ENCODE measurements at places on chromosomes 7 and 10.

GRCh38 chr10:14758994-14759664 is 15.6 kb downstream of the FAM107B start:
- DNase-seq = no peak

- no peak for DNase-seq
Measured at GRCh38 chr7:151679071-151679708, 159.5 kb upstream of the RHEB start.

DNA sequence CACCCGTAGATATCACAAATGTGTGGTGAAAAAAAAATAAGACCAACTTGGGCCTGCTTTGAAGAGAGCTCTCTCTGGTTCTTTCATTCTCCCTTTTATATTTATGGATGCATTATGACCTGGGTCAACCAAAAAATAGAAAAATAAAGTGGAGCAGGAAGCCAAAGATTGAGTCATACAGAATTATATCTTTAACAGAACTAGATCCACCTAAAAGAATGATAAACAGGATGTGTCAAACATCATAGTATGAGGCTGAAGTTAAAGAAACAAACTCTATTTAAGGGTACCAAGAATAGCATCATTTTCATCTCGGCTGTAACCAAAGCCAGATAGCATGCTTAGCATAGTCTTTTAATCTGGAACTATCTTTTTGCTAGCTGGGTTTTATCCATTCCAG is 28.8 kb upstream of the NMT2 start:
- DNase-seq = no peak

- DNase-seq = no peak
Measured at GRCh38 chr10:95221124-95221523, 27.1 kb downstream of the ACSM6 start.

DNA sequence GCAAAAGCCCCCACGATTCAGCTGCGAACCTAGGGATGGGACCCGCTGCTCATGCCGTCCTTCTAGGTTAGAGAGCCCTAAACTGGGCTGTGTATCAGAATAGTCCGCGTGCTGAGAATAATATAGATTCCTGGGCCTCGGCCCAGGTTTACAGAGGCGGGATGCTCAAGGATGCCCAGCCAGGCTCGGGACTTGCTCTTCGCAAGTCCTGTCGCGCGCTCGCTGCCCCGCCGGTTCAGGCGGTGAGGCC is 266 bp upstream of the STMP1 start:
- DNase-seq = no peak

DNA sequence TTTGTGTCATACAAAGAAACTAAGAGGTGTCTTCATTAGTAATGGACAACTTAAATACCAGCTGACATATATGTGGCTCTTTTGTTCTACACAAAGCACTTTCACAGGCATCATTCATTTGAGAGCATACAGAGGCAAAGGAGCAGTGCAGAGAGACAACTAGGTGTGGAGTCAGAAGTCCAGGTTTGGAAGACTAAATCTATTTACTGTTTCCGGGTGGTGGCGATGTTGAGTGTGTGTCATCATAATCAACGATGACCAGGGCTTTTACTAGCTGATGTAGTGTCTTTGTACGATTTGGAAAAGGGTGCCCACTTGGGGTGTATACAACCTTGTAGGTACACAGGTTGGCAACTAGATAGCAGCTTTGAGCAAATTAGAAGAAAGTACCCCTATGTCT is 195.5 kb upstream of the CCDC6 start:
- DNase-seq = no peak

DNA sequence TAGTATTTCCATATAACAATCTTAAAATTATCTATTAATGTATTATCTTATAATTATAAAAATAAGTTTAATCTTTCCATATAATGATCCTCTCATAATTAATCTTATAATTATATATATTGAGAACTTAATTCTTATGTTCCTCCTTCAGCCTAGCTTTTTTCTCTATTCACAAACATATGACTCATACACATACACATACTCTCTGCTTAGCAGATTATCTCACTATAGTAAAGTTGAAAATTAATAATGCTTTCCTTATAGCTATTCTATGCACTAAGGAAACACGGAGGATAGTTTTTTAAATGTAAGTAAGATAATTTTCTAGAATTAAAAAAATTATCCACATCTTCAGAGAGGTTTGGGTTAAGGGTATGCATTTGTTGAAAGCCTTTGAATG is 47.7 kb upstream of the ITGB8 start:
- no peak for DNase-seq

DNA sequence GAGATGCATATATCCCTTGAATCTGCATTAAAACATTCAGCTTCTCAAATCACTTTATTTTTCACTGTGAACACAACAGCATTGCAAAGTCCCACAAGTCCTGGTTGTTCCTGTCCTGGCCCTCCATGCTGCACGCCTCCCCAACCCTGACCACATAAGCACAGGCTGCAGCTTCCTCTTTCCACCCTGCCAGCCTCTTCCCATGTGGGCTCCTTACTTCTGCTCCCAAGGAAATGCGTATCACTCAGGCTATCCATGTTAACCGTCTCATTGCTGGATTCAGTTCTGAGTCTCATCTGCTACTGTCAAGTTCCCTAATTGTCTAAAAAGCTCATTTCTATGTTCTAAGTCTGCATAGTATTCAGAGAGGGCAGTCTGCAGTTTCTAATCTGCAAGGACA is 89.7 kb upstream of the ZPBP start:
- no peak for DNase-seq

- DNase-seq = no peak
Measured at GRCh38 chr7:104096683-104097082, 107.2 kb upstream of the RELN start.

GRCh38 chr10:34667177-34667576 is 147.9 kb downstream of the PARD3 start:
- no peak for DNase-seq

DNA sequence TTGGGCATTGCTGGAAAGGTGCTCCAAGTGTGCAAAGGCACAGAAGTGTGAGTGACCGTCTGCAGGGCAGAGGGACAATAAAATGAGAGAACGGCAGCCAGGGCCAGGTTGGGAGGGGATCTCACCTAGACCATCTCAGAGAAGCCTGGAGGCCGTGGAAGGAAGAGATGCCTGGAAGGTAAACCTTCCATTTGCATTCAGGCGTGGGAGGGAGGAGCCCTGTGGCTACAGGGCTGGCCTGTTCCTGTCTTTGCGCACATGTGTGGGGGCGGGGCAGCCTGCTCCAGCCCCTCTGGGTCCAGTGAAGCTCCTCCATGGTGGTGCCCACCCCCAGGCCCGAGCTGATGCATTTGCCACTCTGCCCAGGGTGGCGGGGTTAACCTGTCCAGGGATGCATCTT is 473.6 kb upstream of the MGMT start:
- no peak for DNase-seq

GRCh38 chr7:50962281-50962883 is 179.7 kb upstream of the GRB10 start:
- DNase-seq = no peak

- no peak for DNase-seq
Measured at GRCh38 chr7:77912293-77912692, 113.7 kb downstream of the PHTF2 start.

GRCh38 chr10:100894589-100895294 is 18.0 kb upstream of the SLF2 start:
- DNase-seq = no peak

DNA sequence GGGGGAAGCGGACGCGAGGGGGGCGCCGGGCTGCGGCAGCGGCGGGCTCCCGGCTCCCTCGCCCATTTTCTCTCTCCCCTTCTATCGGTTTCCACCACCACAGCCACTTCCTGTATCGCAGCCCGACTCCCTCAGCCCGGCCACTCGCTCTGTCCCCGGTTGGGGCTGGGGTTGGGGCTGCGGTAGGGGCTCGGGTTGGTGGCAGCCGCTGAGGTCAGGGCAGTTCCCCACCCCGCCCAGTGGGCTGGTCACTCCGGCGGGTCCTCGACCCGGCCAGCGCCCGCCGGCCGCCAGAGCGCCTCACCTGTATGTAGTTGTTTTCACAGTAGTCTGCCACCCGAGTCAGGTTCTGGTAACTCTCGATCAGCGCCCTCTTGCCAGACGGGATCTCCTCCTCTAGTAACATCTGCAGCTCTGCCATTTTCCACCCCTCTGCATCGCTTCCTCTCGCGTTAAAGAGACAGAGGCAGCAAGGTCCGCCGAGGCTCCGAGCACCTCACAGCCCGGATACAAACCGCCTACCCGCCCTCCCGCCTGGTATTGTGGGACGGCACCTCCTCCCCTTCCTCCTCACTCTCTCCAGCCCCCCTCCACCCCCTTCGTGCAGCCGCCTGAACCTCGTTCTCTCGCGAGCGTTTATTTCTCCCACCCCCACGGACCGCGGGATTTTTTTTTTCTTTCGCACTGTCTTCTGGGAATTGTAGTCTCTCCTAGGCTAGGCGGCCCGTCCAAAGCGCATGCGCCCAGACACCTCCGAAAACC is at the start of gene ABI1:
Gene ABI1, minus strand, starts transcription at position 516 of the 762 bp plus-strand sequence. Its CDS starts 95 bp downstream, at position 421.
- peak; percentile 98 for DNase-seq

- DNase-seq = no peak
Measured at GRCh38 chr10:11869743-11870460, 46.7 kb downstream of the PROSER2 start.

- DNase-seq = no peak
Measured at GRCh38 chr7:41346878-41347277, 356.0 kb downstream of the INHBA start.

GRCh38 chr7:1059200-1060091 is 15.1 kb downstream of the GPR146 start:
- DNase-seq = no peak

GRCh38 chr7:142870566-142871259 is 14.8 kb downstream of the TRPV6 start:
- no peak for DNase-seq

DNA sequence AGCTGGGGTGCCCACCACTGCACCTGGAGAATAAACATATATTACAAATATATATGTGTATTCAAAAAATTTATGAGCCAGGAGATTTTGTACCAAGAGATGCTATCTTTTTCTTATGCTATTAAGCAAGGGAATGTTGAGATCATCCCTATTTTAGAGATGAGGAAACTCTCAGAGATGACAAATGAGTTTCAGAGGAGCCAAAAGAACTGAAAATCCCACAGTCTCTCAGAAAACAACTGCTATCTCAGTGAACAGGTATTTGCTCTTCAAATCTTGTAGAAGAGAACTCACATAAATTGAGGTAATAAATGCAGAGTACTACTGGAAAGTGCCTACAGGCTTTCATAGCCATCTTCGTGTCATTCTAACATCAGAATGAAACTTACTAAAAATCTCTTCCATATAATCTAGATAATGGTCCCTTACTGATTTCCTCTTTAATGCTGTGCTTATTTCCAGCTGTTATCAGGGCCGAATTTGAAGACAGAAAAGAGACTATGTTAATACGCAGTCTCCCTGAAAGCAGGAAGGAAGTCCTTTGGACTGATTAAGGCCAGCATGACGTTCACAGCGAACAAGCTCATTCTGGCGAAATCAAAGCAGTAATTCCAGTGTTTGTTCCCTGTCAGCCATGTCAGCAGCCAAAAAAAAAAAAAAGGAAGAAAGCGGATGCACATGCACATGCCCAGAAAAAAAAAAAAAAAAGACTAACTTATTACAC is 29.4 kb upstream of the ANAPC16 start:
- no peak for DNase-seq

- no peak for DNase-seq
Measured at GRCh38 chr7:121097577-121097976, 109.1 kb downstream of the CPED1 start.

- no peak for DNase-seq
Measured at GRCh38 chr10:131087464-131088215, 223.9 kb downstream of the TCERG1L start.

GRCh38 chr7:15932318-15932717 is 245.8 kb upstream of the MEOX2 start:
- DNase-seq = no peak

DNA sequence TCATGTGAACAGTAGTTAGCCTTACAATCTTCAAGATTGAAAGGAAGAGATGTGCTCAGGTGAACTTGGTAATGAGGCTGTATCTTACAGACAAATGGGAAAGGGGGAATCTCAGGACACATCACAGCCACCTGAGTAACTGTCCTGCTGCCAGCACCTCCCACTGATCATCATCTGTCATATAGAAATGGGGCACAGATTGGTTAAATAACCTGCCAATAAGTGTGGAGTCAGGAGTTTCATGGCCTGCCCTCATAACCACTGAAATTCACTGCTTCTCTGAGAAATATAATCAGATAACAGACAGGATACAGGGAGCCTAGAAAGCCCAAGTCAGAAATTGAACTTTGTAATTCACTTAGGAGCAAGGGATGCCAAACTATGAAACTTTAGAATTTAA is 64.9 kb upstream of the TAS2R16 start:
- DNase-seq = no peak

DNA sequence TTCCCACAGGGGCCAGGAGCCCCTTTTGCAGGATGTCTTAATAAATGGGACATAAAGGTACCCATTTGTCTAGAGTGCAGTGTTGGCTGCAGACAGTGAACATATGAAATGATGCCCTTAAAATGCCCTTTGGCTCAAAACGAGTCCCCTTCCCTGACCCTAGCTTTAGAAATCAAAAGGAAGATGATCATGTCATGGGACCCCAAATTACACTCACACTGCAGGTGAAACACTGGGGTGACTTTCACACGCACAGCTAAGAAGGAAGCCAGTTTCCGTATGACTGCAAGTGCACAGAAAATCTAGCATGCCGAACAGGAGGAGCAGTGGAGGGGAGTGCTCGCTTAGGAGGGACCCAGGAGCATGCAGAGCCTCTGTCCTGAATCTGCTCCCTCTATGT is 154.5 kb upstream of the KLF14 start:
- DNase-seq = peak; percentile 5

- DNase-seq = no peak
Measured at GRCh38 chr10:26987851-26988250, 112.4 kb downstream of the ANKRD26 start.

DNA sequence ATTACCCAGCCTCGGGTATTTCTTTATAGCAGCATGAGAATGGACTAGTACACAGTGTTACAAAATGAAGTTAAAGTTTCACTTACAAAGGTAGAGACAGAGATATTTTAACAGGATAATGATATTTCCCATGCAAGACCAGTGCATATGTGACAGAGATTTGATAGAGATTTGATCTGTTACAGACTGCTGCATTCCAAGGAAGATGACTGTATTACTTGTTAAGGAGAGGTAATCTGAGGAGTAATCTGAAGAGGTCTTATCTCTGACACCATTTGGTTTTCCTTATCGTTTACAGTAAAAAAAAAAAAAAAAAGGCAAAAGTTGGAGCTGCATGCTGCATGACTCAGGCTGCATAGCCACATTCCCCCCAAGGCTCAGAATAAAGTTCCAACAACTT is 289.6 kb downstream of the POM121L12 start:
- DNase-seq = no peak
